ENCODE measurements at places on chromosomes 1 and 21. TPM values are rescaled to one million over a fixed set of nuclear protein-coding genes. Genes with fewer than 3 reads are reported as not detected.

Gene GPR25
- not detected for total RNA-seq

Gene EPS8L3
- total RNA-seq: not detected

Gene CFHR4
- total RNA-seq: not detected

Gene CRP
- total RNA-seq: not detected

Gene LCE1E
- not detected for total RNA-seq

Gene C8B
- not detected for total RNA-seq

Gene CASQ2
- total RNA-seq: not detected

Gene ECE1
- total RNA-seq: 139 TPM

Gene ORC1
- 39.6 TPM for total RNA-seq

Gene AADACL4
- not detected for total RNA-seq

GRCh38 chr21:18114810-18115209, 129.8 kb upstream of the CHODL start:
- DNase-seq: no peak

GRCh38 chr1:40954626-40955025, 24.9 kb upstream of the CTPS1 start:
- no peak for DNase-seq

DNA sequence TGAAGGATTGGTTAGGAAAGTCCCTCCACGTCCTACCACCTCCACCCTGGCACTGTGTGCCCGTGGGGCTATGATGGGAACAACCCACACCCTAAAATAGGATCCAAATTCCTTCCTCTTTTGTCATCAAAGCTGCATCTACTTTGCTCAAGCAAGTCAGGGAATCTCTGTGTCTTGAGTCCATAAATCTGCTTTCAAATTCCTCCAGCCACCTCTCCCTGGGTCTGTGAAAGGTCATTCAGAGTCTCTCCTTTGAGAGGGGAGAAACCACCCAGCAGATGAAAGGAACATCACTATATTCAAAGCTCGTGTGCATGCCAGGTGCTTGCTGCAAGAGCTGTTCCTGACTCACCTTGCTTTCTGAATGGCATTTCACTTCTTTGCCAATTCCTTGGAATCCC, 243.6 kb downstream of the TM2D1 start:
- DNase-seq: no peak

DNA sequence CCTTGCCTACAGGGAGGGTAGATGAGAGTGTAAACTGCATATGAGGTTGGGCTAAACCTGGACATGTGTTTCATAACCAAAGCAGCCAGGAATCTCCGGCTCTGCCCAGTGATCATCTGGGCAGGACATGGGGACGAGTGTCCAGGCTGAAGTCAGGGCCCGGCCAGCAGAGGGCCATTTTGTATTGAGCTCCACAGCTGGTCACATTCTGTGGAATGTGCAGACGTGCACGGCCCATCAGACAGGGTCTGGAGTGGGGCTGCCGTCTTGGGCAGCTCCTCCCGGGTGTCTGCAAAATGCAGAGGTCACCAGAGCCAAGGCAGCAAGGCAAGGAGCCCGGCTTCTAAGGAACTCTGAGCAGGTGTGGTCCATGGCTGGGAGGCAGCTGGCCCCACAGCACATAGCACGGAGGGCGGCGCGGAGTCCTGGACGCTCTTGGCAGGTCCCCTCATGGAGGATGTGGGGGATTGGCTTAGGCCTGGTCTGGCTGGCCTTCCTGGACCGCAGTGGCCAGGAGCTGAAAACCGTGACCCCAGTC, 6.2 kb downstream of the LRRC3 start:
- DNase-seq: no peak

DNA sequence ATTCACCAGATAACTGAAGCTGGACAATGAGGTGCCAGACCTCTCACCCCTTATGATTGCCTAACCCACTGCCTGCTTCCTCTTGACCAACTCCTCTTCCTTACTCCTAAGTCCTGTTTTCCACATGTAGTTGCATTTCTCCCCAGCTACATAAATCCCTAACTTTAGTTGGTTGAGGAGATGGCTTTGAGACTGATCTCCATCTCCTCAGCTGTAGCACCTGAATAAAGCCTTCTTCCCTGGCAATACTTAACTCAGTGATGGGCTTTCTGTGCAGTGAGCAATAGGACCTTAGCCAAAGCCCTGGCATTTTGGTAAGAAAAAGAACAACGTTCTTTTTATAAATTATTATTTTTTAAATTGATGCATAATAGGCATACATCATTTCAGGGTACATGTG, 691.1 kb downstream of the MATN1 start:
- no peak for DNase-seq

- no peak for DNase-seq
Measured at GRCh38 chr1:171495444-171495843, 10.1 kb downstream of the PRRC2C start.

GRCh38 chr1:40860706-40861223, 1.4 kb downstream of the CITED4 start:
- no peak for DNase-seq

DNA sequence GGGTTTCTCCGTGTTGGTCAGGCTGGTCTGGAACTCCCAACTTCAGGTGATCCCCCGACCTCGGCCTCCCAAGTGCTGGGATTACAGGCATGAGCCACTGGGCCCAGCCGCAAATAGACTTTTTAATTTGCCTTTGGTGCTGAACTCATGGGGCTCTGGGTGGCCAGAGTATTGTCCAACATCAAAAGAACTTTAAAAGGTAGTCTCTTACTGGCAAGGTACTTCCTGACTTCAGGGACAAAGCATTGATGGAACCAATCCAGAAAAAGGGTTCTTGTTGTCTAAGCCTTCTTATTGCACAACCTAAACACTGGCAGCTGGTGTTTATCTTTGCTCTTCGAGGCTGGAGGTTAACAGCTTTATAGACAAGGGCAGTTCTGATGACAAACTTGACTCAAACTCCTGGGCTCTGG, 3.8 kb upstream of the KTI12 start:
- DNase-seq: no peak

DNA sequence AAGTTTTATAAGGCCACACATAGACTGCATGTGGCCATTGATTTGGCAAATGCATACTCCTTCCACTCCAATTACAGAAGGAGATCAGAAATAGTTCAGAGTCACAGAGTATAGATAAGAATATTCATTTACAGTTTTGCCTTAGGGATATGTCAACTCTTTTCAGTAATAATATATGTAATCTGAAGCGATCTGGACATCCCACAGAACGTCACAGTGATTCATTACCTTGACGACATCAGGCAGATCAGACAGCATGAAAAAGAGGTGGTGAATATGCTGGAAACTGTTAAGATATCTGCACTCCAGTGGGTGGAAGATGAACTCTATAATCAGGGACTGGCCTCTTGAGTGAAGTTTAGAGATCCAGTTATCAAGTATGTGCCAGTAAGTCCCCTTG, 240.4 kb downstream of the DPYD start:
- DNase-seq: no peak

GRCh38 chr1:8871965-8872399, 6.5 kb downstream of the ENO1 start:
- DNase-seq: no peak

GRCh38 chr1:100646001-100646400, 73.5 kb upstream of the VCAM1 start:
- no peak for DNase-seq

- DNase-seq: no peak
Measured at GRCh38 chr21:15713412-15713811, 16.4 kb upstream of the USP25 start.

DNA sequence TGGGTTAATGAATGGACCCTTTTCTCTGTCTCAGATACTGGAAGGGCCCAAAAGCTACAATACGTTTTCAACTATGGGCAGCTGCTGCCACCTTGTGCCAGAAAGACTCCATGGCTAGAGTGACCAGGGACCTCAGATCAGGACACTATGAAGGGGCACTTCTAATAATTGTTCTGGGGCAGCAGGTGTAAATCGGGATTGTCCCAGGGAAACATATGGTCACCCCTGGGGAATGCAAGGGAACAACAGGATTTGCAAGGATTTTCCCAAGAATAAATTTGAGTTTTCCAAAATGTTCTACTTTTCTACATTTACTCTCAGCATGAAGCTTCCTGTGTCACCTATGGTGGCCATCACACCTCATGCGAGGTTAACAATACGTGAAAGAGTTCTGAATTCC, 12.0 kb upstream of the FCAMR start:
- DNase-seq: peak; percentile 36

DNA sequence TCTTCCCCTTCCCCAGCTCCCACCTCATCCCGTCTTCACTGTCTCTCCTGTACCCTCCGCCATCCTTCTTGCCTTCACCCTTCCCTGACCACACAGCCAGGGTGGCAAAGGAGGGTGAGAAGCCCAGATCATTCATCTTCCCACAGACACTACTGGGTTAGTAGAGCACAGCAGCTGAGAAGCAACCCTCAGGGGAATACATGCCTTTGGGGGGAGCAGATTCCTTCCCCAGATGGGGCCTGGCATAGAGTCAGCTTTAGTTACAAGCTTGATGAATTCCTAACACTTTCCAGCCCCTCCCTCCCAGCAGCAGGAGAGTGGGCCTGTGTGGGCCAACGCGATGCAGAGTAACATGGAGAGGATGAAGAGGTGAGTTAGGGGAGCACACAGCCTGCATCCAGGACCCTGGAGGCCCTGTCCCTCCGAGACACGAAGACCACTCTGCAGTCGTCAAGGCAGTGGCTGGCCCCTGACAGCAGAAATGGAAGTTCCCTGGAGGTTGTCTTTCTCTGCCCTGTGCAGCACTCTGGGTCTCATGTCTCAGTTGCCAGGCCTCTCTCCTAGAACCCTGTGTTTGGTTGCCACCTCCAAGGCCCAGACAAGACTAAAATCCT, 8.8 kb upstream of the BTG2 start:
- no peak for DNase-seq

- DNase-seq: no peak
Measured at GRCh38 chr1:11150326-11150725, 38.8 kb upstream of the ANGPTL7 start.

DNA sequence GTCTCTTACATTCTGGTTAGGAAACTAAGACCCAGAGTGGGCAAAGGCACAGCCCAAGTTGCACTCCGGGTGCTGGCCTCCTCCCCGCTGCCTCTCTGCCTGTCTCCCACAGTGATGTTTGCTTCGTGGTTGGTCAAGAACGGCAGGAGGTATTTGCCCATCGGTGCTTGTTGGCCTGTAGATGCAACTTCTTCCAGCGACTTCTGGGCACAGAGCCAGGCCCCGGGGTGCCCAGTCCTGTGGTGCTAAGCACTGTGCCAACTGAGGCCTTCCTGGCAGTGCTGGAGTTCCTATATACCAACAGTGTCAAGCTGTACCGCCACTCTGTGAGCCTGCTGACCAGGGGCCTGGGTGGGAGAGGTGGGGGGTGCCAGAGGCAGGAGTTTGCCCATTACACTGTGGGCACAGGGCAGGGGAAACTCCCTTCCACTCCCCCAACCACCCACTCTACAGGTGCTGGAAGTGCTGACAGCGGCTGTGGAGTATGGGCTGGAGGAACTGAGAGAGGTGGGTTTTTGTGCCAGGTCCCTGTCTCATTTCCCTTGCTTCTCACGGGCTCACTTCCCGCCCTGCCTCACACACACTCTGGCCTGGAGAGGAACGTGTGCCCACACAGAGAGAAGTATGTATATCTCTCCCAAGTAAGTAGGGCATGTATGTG, 1.9 kb downstream of the BTBD19 start:
- no peak for DNase-seq

- DNase-seq: peak; percentile 57
Measured at GRCh38 chr1:84753516-84754385, 63.5 kb upstream of the SSX2IP start.

GRCh38 chr1:156509424-156510034, 9.0 kb upstream of the MEF2D start:
- DNase-seq: no peak
